RWPE2 (cell line): ENCODE measurements at places on chromosomes 6 and 20.

DNA sequence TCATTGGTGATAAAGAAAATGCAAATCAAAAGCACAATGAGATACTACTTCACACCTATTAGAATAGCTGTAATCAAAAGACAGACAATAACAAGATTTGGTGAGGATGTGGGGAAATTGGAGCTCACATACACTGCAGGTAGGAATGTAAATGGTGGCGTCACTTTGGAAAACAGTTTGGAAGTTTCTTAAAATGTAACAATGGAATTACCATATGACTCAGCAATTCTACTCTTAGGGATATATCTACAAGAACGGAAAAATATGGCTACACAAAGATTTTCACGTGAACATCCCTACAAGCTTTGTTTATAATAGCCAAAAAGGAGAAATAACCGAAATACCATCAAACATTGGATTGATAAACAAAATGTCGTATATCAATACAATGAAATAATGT, 270.4 kb downstream of the DOK5 start:
- peaks cover 15% of the 10 kb centered on the region for H3K27me3 ChIP-seq
- no peak for DNase-seq
- no peaks in the 10 kb centered on the region for H3K4me1 ChIP-seq
- no peak overlapping the region for H3K4me3 ChIP-seq
- H3K36me3 ChIP-seq: no peaks in the 10 kb centered on the region

GRCh38 chr6:52877168-52877567, 32.3 kb downstream of the GSTA3 start:
- DNase-seq: no peak
- H3K27ac ChIP-seq: no peak overlapping the region
- peaks cover 6% of the 10 kb centered on the region for H3K4me1 ChIP-seq
- peaks cover 4% of the 10 kb centered on the region for H3K27me3 ChIP-seq

GRCh38 chr20:6780433-6781190, 13.1 kb downstream of the BMP2 start:
- H3K27me3 ChIP-seq: no peaks in the 10 kb centered on the region
- no peak overlapping the region for H3K27ac ChIP-seq
- no peaks in the 10 kb centered on the region for H3K4me1 ChIP-seq
- H3K36me3 ChIP-seq: peaks cover 20% of the 10 kb centered on the region

DNA sequence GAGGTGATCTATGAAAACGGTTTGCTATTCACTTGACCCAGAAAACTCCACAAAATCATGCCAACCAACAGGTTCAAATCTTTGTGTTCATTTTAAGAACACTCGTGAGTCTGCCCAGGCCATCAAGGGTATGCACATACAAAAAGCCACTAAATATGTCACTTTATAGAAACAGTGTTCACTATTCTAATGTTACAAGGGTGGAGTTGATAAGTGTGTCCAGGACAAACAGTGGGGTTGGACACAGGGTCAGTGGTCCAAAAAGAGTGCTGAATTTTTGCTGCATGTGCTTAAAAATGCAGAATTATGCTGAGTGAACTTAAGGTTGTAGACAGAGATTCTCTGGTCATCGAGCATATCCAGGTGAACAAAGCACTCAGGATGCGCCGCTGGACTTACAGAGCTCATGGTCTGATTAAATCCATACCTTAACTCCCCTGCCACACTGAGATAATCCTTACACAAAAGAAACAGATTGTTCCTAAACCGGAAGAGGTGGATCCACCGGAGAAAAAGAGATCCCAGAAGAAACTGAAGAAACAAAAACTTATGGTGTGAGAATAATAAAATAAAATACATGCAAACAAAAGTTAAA, 23.5 kb downstream of the KIAA0408 start:
- H3K4me3 ChIP-seq: no peak overlapping the region
- H3K27me3 ChIP-seq: no peaks in the 10 kb centered on the region
- H3K36me3 ChIP-seq: no peaks in the 10 kb centered on the region
- no peak for DNase-seq

DNA sequence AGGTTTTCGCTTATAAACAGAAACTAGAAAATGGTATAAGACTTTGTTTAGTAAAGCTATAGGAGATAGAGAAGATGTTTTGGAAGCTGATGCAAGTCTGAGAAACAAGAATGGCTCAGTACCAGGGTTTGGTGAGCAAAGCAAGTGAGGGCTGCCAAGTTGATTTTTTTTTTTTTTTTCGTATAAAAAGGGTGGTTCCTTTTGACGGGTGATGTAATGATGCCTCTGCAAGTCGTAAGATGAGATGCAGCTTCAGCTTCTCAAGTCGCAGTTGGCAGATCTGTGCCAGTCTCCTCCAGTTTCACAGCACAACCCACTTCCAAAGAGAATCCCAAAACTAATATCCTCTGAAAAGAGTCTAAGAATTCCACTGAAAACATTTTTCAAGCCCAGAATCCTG, 252.8 kb upstream of the CDH4 start:
- DNase-seq: no peak
